ENCODE measurements at places on chromosomes 7 and 10.
A peak's percentile ranks its signal among the peaks of the same experiment; 100 is the strongest.

GRCh38 chr7:132666071-132666773, 90.0 kb upstream of the PLXNA4 start:
- no peak for DNase-seq

DNA sequence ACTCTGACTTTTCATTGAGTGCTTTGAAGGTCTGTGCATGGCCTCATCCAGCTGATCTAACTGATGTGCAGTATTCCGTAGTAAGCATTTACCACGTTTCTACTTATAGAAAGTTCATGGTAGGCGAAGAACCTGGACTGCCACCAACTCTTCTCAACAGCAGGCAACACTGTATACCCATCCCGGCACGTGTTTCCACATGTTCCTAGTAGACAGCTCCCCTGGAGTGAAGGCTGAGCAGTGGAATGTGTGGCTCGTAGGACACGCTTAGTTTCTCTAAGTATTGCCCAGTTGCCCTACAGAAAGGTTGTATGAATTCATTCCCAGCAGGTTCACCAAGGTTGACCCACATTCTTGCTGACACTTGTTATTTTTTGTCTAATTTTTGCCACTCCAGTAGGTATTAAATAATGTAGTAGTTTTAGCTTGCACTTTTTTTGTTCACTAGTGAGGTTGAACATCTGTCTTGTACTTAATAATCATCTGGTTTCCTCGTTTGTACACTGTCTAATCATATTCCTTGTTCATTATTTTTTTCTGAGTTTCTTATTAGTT, 15.2 kb downstream of the PROSER2 start:
- no peak for DNase-seq

DNA sequence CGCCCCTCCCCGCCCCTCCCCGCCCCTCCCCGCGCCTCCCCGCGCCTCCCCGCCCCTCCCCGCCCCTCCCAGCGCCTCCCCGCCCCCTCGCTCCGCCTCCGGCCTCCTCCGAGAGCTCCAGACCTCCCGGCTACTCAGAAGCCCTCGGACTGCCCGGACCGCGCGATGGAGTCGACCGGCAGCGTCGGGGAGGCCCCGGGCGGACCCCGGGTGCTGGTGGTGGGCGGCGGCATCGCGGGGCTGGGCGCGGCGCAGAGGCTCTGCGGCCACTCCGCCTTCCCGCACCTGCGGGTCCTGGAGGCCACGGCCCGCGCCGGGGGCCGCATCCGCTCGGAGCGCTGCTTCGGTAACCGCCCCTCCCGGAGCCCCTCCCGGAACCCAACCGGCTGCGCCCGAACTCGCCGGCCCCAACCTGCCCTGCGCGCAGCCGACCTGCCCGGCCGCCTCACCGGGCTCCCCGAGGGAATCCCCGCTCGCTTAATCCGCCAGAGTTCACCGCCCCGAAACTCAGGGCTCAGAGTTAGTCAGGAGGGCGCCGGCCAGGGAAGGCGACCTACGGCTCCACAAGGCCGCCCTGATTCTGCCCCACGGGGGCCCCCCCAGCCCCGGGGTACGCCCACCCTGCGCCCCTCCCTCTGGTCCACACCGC, at the start of gene PAOX:
Gene PAOX, plus strand, starts transcription at position 111 of the 649 bp plus-strand sequence. Its CDS starts 55 bp downstream, at position 166.
- DNase-seq: peak; percentile 87

GRCh38 chr7:134619627-134620331, 26.9 kb upstream of the BPGM start:
- DNase-seq: no peak

- no peak for DNase-seq
Observed at GRCh38 chr10:74977072-74977471, 134.4 kb upstream of the SAMD8 start.

DNA sequence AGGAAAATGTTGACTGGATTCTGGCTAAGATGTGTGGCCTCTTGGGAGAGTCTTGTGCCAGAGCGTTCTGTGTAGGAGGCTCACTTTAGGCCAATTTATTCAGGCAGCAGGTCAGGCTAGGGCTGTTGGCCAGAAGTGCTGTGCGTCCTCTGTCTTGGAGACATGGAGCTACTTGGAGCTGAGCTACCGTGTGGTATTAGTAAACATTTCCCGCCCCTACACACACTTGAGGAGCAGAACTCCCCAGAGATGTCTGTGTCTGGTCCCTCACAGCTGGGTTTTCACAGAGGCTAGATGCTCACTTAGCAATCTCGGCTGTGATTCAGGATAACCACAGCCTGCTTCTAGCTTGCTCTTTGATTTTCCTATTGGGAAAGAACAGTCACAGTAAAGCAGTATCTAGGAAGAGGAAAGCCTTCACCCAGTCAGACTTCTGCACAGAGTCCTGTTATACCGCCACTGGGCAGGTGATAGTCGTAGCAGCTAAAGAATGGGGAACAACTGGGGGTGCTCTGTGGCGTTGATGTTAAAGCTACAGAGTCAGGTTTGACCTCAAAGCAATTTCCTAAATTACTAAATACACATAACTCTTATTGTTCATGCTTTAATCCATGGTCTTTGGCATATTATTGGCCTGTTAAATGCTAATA, 86.7 kb downstream of the MDFIC start:
- DNase-seq: peak; percentile 77

GRCh38 chr10:89171996-89172395, 35.1 kb downstream of the CH25H start:
- no peak for DNase-seq

DNA sequence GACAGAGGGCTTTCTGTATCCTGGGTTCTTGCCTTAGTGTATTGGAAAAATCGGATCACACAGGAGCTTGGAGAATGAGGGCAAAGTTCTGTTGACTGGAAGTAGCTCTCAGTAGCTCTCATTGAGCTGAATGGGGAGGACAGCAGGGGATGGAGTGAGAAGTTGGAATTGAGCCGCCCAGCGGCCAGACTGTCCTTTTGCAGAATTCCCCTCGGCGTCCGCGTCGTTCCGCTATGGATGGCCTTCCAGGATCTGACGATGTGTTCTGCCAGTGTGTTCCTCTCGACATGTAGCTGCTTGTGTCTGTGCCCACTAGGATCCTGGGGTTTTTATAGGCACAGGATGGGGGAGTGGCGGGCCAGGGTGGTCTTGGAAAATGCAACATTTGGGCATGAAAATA, 351.8 kb upstream of the SEMA3A start:
- no peak for DNase-seq

GRCh38 chr10:130848855-130849254, 462.7 kb downstream of the TCERG1L start:
- DNase-seq: no peak

GRCh38 chr7:135169964-135170273, 588 bp downstream of the CYREN start:
- no peak for DNase-seq

GRCh38 chr7:20998309-20998708, 211.6 kb upstream of the SP8 start:
- DNase-seq: no peak

DNA sequence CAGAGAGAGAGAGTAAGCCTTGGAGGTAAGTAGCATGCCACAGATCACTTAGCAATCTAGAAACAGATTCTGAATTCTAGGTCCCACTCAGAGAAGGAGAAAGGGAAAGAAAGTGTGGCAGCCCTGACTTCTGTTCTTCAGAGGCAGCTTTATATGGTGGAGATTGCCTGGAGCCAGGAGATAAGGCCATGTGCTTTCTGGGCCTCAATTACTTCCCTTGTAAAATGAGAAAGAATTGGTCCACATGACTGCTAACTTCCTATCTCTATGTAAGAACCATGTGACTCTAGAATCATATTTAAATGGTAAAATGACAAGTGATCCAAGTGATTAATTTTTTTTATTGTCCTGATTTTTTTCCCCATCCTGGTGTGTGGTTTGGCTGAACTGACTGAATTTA, 64.1 kb downstream of the HHEX start:
- no peak for DNase-seq

DNA sequence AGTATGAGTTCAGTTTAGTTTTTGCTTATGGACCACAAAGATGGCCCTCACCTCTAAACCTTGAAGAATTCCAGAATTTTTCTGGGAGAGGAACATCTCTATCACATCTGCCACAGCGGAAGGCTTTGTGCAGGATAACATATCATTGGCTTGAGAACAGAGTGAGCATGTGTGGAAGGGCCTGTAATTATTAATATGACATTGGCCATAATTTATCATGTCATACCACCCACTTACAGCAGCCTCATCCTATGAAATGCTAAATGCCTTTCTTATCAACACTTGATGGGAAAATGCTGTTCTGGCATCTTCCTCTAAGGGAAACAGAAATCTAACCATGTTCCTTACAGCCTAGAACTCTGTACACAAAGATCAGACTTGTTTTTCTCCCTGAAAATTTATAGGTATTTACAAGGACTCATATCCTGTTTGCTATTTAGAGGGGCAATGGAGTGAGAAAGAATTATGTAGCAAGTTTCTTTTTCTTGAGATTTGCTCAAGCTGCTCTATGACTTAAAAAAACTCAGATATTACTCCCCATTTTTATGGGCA, 817.3 kb downstream of the LRMDA start:
- DNase-seq: no peak
